ENCODE measurements at places on chromosomes 11 and 22.

DNA sequence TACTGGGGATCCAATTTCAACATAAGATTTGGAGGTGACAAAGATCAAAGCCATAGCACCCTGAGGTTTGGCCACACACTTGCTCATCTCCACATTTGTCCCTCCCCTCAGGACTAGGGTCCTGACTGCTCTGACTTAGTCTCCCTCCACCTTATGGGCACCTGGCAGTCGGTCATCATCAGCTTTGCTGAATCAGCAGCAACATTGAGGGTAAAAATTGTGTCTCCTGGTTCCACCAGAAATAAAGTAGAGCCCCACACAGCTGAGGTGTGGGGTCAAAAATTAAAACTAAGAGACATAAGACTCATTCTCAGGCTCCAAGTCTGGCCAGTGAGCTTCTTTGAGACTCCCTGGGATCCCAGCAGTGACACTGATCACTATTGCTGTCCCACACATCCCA is 56.2 kb downstream of the GGTLC2 start:
- DNase-seq, result no peak

GRCh38 chr11:4713241-4713640 is 8.7 kb downstream of the MMP26 start:
- no peak for DNase-seq

DNA sequence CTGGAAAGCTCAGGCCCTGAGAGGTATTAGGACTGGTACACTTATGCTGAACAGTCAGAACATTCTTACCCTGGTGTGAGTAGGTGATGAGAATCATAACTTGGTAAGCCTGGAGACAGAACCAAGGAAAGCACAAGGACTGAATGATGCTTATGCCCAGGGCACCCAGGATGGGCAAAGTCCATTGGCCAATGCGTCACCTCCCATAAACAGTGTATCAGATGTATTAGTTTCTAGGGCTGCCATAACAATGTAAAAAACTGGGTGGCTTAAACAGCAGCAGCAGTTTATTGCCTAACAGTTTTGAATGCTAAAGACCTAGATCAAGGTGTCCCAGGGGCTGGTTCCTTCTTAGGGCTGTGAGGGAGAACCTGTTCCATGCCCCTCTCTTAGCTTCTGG is 107.0 kb downstream of the FAR1 start:
- no peak for DNase-seq

DNA sequence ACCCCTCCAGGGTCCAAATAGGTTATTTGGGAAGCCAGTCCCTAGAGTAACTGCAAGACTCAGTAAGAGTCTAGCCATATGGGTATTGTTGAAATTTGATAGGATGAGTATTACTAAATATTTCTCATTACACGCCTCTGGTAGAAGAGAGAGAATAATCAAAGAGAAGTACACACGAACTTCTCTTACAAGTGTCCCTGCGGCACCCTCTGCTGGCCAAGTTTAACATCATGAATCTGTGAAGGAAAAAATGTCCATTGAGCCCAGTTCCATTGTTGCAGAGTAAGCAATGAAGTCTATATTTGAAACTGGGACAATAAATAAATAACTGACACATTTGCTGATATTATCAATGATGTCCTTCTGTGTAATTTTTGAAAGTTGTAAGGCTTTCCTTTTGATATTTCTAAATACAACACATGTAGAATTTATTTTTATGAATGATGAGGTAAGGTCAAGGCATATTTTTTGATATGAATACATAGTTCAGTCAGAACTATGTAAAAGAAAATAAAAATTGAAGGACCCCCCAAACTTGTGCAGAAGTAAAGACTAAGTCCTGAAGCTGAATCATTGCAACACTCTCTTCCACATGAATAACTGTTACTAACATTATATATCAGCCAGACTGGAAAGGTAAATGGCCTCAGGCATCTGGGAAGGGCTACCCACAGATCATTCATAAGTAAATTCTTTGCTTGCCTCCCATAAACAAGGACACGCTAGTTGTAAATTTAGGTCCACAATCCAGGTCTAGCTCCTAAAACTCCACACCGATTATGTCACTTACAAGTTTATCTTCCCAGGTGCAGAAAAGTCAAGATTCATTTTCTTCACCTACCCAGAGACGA is 10.0 kb downstream of the OR51L1 start:
- DNase-seq, result peak; percentile 3

GRCh38 chr11:132848336-132848735 is 684.0 kb downstream of the OPCML start:
- DNase-seq, result no peak

DNA sequence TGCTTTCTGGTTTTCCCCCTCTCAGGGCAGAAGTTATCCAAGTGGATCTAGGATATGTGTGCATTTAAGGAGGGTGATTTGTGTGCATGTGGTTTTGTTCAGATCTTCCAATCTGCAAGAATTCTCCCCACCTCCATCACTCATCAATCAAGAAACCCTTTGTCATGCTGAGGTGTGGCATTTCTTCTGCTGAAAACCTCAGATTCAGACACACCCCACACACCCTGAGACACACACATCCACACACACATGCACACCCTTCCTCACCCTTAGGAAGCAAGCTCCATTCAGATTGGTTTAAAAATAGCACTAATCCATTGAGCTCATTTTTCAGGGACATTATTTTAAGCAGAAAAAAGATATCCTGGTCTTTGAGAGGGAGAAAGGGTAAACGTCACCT is 106.1 kb upstream of the HSD17B12 start:
- no peak for DNase-seq

- no peak for DNase-seq
These were observed 15.6 kb upstream of the JAM3 start for GRCh38 chr11:134052988-134053945.

DNA sequence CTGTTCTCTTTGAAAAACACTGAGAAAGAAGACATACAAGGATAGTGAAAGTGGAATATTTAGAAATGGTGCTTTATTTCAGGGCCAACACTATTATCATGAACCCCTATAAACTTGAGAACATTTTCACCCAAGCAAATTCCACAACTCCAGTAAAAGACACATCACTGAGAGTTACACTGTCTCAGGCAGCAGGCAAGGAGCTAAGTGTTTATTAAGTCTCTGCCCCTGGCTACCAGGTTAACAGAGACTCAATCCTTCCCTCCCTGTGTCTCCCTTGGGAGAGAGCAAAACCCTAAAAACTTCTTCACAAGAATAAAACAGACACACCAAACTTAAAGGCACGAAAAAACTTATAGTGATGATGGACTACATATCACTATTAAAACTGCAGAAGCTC is 18.5 kb downstream of the MPPED2 start:
- DNase-seq, result no peak

GRCh38 chr22:32917577-32918354 is 116.3 kb downstream of the TIMP3 start:
- DNase-seq, result no peak

DNA sequence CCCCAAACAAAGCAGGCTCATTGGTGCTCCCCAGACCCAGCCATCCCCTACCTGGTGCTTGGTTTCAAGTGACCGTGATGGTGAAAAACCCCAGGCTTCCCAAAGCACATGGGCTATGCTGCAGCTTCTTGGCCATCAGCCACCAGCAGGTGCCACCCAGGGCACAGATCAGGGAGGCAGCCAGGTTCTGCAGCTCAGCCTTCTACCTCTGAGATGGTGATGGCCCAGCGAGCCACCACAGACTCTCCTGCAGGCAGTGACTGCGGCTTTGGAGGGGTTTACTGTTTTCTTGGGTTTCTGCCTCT is 70.0 kb upstream of the ALX4 start:
- DNase-seq, result no peak

DNA sequence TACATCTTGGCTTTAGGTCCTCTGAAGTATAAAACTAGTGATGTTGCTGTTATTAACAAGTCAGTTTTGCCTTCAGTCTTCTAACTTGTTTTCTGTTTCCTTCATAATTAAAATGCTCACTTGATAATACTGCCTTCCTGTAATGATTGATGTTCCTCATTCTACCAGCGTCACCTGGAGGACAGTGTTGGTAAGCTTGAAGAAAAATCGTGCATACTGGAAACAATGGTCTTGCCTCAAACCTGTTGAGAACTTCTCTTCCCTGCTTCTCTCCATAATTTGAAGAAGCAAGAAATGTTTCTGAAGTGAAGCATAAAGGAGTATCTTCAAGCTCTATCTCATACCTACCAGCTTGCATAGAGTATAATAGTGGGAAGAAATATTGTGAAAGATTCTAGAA is 3.0 kb downstream of the YWHAH start:
- no peak for DNase-seq
